ENCODE measurements at places on chromosomes 13 and 19.

DNA sequence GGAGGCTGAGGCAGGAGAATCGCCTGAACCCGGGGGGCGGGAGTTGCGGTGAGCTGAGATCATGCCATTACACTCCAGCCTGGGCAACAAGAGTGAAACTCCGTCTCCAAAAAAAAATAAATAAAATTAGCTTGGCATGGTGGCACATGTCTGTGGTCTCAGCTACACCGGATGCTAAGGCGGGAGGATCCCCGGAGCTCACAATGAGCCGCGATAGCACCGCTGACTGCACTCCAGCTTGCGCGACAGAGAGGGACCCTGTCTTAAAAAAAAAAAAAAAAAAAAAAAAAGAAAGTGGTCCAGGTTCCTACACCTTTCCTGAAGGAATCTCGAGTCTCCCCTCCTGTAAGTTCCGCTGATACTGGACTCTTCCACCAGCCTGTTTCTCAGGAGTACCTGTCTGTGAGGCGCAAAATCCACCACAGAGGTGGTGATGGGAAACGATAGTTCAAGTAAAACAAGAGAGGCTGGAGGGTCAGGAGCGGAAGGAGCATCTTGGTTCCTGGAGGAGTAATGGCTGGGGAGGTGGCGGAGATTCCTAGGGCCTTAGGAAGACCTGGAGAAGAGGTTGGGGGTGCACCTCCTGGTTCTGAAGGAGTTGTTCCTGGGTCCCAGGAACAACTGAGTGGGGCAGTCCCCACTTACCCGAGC, 471 bp downstream of the FUT1 start:
- DNase-seq = no peak

GRCh38 chr13:22064854-22065620, 394.2 kb downstream of the FGF9 start:
- DNase-seq = no peak

DNA sequence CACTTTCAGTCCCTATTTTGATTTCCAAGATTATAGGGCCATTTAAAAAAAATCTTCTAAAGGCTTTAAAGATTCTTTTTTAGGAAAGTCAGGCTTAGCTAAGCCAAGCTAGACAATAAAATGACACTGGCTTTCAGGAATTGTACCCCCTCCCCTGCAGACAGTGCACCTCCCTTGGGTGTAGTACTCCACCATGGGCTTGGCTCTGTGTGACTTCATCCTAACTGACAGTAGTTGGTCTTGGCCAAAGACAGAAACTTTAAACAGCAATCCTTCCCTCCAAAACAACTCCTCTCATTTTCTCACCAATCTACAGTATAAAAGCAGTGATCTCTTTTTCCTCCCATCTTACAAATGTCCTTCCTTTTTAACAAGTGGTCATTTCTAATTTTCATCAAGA, 283.0 kb downstream of the DNAJC15 start:
- DNase-seq = no peak

GRCh38 chr13:102965802-102966201, 100.4 kb downstream of the SLC10A2 start:
- DNase-seq = no peak

DNA sequence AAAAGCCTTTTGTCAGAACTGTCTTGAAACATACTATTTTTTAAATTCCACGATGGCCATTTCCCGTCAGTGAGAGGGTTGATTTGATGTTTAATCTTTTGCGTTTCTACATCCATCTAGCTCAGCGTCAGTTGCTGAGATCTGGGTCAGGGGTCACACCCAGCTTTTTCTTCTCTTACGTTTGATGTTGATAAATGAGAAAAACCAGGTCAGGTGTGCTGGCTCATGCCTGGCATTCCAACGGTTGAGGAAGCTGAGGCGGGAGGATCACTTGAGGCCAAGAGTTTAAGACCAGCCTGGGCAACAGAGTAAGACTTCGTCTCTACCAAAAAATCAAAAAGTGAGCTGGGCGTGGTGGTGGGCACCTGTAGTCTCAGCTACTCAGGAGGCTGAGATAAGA, 168.9 kb downstream of the PTPRS start:
- peak; percentile 37 for DNase-seq

DNA sequence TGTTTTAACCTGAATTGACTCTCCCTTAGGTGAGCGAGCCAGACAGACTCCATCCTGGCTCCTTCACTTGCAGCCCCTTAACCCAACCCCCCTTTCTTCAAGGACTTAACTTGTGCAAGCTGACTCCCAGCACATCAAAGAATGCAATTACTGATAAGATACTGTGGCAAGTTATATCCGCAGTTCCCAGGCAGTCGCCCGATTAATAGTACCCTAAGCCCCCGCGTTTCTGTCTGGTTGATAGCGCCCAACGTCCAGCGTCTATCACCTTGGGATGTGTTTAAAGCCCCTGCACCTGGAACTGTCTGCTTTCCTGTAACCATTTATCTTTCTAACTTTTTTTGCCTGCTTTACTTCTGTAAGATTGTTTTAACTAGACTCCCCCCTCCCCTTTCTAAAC, 6.2 kb downstream of the HSD17B14 start:
- DNase-seq = no peak

GRCh38 chr19:5897189-5897969, 6.2 kb downstream of the NDUFA11 start:
- DNase-seq = no peak

GRCh38 chr13:89763005-89763404, 1584.5 kb upstream of the MIR17HG start:
- DNase-seq = peak; percentile 29

- DNase-seq = no peak
Measured at GRCh38 chr19:13843104-13843921, 33.6 kb upstream of the NANOS3 start.

- peak; percentile 57 for DNase-seq
Measured at GRCh38 chr13:59745392-59745788, 418.3 kb downstream of the DIAPH3 start.

GRCh38 chr19:35114353-35115176, 1.1 kb upstream of the FXYD3 start:
- DNase-seq = peak; percentile 18

- DNase-seq = peak; percentile 87
Measured at GRCh38 chr19:55643003-55643886, at the start of gene ZNF581. Gene ZNF581, plus strand, starts transcription at chr19:55643649. Its CDS starts 923 bp downstream, at chr19:55644572.

- DNase-seq = no peak
Measured at GRCh38 chr19:38734176-38734425, 10.2 kb downstream of the CAPN12 start.

DNA sequence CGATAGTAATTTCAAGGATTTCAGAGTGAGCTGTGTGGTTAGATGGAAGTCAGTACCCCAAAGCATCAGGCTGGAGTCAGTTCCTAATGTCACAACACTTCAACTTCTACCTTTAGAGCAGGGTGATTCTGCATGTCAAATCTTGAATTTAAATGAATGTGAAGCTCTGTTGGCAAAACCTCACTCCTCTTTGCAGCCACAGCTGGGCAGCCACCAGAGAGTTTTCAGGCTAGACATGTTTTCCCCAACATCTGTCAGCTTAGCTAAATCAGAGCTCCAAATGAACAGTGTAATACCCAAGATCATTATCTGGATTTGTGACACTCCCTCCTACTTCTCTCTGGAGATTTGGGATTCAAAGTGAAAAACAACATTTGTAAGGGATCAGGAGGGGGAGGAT, 33.7 kb upstream of the OLFM4 start:
- no peak for DNase-seq

- DNase-seq = peak; percentile 56
Measured at GRCh38 chr13:85236413-85236812, 562.8 kb downstream of the SLITRK6 start.

DNA sequence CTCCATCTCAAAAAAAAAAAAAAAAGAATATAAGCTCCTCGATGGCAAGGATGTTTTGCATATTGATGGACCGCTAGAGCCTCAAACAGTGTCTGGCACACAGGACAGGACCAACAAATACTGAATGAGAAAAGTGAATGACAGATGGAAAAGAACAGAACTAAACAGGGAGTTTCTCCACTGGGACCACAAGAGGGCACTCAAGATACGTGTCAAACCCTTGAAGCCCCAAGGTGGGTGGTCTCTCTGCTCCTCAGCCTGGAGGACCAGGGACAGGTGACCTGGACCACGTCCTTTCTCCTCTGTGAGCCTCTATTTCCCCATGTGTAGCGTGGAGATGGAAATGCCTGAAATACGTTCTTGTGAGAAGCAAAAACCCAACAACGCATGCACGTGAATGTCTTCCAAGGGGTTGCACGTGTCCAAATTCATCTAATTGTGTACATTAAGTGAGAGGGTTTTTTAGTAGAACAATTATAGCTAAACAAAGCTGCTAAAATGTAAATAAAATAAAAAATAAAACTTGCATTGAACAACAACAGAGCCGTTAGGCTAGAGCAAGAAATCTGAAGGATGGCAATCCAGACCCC, 5.7 kb upstream of the CDC42EP5 start:
- DNase-seq = peak; percentile 45

DNA sequence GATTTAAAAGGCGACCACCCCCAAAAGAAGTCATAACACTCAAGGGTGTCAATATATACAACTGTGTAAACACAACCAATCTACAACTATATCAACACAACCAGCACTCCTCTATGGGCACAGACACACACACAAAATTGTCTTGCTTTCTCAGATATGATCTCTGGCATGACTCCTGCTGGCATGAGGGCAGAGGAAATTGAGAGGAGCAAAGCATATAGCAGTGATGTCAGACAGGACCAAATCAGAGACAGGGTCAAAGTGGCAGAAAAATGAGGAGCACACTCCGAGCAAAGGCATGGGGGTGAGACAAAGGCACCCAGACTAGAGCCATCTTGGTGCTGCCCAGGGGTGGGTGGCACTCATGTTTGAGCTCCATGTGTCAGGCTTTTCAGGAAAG, 9.6 kb downstream of the IRGQ start:
- DNase-seq = no peak

DNA sequence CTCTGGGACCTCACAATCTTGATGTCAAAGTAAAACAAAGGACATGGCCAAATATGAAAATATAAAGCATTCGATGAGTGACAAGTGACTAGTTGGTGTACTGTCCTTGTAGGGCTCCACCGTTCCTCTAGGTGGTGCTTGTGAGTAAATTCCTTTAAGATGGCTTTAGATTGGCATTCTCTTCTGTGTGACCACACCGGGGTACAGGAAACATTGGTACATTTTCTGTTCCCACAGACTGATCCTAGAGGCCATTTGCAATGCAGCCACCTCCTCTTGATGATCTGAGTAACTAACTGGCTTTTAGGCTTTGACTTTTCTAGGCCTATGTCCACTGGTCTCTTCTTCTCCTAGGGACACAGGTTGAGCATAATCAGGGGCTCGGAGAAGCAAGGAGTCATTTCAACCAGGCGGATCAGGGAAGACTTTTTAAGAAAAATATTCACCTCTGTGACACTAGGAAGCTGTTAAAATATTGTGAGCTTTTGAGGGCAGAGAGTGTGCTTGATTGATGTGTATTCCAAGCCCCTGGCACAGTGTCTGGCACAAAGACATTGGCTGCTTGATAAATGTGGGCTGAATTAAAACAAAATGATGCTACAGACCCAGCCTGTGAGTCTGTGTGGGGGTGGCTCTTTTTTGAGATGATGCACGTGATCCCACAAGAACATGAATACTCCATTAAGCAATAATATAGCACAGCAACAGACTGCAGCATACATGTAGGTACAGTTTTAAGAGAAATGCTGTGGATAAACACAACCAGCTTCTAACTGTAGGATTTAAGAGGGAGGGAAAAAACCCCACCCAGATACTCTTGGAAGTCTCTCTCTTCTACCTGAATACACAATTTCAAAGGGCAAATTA, 21.0 kb downstream of the EPSTI1 start:
- peak; percentile 70 for DNase-seq

DNA sequence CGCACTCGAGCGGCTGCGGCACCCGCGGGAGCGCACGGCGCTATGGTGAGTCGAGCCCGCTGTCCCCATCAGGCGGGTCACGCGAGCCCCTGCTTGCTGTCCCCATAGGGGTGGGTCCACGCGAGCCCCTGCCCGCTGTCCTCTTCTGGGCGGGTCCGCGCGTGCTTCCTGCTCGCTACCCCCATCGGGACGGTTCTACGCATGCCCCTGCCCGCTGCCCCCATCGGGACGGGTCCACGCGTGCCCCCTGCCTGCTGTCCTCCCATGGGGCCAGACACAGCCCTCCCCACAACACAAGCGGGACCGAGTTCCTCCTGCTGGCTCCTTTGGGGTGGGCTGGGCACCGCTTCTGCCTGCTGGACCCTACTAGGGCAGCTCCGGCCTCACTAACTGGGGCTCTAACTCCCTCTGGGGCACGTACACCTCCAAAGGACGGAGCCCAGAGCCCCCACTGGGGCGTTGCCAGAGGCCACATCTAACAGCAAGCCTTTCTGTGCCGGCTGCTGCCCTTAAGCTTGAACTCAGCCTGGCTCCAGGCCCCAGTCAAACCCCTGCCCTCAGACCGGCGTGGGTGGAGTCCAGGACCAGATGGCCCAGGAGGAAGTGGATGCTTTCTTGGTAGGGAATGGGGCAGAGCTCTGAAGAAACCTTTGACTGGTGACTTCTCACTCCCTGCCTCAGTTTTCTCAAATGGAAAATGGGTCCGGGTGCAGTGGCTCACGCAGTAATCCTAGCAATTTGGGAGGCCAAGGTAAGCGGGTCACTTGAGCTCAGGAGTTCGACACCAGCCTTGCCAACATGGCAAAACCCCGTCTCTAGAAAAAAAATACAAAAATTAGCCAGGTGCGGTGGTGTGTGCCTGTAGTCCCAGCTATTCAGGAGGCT, 722 bp downstream of the COLGALT1 start:
- peak; percentile 57 for DNase-seq

DNA sequence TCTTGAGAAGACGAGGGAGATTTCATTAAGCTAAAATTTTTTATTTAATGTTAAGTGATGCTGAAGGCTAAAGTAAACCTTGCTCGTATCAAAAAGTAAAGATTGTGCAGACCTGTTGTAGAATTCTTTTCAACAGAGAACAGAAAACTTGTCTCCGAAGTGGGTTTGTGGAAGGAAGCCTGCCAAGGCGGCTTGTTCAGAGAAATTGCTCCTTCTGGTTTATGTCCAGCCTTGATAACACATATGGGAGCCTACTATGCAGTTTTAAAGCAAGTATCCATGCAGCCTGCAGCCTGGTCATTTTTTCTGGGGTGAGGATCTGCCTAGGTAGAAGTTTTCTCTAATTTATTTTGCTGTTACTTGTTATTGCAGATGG, 1.4 kb downstream of the MLNR start:
- DNase-seq = no peak

- no peak for DNase-seq
Measured at GRCh38 chr13:105139380-105140285, 1395.8 kb downstream of the EFNB2 start.

DNA sequence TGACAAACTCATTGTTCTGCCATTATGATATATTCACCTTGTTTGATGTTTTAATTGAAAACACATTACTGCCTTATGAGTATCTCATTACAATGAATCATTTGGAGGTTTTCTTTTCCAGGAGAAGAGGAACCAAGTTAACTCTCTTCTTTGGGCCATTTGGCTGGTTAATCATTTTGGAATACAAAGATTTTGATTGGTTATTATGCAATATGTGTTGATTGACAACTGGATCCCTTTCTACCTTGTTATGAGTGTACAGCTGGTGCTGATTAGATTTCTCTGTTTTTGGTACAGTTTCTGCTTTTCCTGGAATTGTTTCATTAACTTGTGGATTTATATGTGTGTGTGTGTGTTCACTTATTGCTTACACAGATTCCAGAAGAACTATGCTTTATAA, 49.2 kb upstream of the RGCC start:
- DNase-seq = no peak
